ELR (cell line): ENCODE measurements at places on chromosomes 7 and 10.

DNA sequence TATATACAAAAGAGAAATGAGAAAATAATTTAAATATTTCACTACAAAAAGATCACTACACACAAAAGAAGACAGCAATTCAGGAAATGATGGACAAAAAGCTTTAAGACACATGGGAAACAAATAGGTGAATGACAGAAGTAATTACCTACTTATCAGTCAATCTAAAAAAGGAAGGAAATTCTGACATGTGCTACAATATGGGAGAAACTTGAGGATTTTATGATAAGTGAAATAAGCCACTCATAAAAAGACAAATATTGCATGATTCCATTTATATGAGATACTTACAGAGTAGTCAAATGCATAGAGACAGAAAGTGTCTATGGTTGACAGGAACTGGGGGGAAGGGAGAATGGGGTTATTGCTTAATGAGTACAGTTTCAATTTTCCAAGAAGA lies 339.2 kb downstream of the CALN1 start:
- DNase-seq: no peak

- DNase-seq: no peak
Measured at GRCh38 chr7:98483276-98483963, 82.5 kb upstream of the BAIAP2L1 start.

DNA sequence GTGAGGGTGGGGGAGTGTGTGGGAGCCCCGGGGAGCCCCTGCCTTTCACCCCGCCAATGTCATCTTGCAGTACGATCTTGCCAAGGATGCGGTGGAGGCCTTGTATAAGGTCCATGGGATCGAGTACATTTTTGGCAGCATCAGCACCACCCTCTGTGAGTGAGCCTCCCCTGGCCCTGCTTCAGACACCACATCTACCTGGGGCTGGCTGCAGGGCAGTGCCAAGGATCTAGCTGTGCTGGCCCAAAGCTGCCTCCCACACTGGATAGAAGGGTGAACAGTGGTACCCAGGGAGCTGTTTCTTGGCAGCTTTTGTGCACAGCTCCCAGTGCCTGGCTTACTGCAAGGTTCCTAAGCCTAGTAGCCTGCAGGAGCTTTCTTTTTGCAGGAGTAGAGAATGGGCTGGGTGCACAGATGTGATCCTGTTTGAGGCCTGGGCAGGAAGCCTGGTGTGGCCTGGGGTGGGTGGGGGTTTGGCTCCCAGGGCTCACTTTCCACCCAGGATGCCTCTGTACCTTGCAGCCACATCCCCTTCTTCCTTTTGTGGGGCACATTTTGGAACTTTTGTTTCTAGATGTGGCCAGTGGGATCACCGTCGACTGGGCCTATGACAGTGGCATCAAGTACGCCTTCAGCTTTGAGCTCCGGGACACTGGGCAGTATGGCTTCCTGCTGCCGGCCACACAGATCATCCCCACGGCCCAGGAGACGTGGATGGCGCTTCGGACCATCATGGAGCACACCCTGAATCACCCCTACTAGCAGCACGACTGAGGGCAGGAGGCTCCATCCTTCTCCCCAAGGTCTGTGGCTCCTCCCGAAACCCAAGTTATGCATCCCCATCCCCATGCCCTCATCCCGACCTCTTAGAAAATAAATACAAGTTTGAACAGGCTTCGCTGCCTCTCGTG lies 12.2 kb upstream of the CPA1 start:
- DNase-seq: no peak

- no peak for DNase-seq
Measured at GRCh38 chr7:19133886-19134285, 11.3 kb downstream of the FERD3L start.

DNA sequence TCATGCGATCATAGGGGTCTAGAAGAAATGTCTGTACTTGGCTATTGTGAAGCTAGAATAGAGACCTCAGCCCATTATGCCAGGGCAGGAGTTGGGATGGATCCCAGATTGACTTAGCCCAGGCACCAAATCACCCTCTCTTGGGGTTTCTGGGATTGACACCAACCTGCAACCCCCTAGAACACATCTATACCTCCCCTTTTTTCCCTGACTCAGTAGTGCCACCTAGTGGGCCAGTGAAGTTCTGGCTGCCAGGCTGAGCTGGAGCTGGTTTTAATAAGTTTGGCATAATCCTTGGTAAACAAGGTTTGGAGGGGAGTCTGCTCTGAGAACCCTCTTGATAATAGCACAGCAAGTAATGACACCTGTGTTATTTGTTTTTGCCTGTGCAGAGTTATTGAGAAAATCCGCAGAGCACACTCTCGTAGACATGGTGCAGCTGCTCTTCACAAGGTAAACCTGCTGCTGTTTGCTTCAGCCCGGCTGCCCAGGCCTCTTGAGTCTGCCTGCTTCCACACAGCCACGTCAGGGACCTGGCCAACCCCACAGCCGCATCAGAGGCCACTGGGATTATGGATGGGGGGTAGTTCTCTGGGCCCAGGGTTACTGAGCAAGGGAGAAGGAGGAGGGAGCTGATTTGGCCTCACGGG lies 43.3 kb upstream of the NFKB2 start:
- DNase-seq: peak; percentile 79

DNA sequence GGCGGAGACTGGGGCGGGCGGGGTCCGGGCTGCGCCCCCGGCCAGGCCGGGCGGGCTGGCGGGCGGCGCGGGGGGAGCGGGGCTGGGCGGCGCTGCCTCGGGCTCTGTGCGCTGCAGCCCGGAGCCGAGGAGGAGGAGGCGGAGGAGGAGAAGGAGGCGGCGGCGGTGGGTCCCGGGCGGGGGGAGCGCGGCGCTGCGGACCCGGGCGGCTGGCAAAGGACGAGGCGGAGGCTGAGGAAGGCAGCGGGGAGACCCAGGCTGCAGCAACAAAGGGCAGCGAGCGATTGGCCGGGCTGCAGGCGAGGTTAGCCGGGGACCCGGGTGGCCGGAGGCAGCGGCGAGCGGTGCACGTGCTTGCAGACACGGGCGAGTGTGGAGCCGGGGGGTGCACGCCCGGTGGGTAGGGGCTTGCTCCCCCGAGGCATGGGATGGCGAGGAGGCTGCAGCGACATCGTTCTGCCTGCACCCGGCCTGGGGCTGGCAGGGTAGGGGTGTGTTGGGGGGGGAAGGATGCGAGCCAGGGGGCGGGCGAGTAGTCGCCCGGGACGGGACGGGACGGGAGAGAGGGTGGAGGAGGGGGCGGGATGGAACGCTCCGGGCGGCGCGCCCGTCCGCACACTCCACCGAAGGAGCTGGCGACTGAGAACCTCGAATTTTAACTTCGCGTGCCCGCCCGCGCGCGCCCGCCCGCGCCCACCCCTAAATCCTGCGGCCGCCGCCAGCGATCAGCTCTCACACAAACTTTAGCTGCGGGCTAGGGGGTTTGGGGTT lies 844 bp upstream of the KAT6B start:
- DNase-seq: peak; percentile 55
